Liver (tissue), 10 donors: ENCODE measurements at places on chromosomes 4 and X. TPM values are rescaled to one million over a fixed set of nuclear protein-coding genes. Genes with fewer than 3 reads are reported as not detected.

The VEGFD gene
- total RNA-seq, result 0.05 TPM

The ACTRT1 gene
- total RNA-seq, result not detected

The PRDX4 gene
- 183 TPM for total RNA-seq

DNA sequence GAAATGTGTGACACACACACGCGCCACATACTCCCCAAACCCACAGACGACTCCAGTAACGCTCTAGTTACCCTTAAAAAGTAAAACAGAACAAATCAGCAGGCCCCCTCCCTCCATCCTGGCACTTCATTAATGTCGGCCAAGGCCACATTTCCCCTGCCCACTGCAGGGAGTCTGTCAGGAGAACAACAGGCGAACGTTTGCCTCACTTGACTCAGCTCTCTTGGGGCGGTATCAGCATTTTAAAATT is 671 bp upstream of the FHIP1A start:
- DNase-seq, result no peak

- DNase-seq, result no peak
These were observed 12.4 kb downstream of the YIPF6 start for GRCh38 chrX:68511255-68511654.

DNA sequence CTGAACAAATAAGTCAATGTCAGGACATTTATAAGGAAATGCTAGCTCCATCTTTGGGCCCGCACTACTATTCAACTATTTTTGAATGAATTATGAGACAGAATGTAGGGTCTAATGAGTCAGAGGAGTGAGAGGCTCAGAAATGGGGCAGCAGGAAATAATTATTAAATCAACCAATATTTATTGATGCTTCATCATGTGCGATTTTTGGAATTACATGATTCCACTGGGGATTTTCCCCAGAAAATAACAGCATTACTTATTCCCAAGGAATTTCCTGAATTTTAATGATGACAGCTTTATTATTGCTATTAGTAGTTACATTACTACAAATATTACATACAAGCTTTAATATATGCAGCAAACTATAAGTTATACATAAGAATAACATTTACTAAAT is 49.3 kb upstream of the PHF8 start:
- DNase-seq, result no peak

DNA sequence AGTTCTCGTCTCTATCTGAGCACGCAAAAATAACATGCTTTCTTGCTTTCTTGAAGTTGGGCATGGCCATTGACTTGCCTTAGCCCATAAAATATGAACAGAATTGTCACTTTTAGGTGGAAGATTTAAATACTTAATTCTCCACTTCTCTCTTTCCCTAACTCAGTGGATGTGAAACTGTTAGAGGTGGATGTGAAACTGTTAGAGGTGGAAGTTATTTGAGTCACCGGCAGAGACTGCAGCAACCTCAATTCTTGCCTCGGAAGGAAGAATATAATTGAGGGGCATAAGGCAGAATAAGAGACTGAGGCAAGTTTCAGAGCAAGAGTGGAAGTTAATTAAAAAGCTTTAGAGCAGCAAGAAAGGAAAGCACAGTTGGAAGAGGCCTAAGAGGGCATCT is 2.8 kb upstream of the PARM1 start:
- DNase-seq, result no peak
